ENCODE measurements at places on chromosomes 11 and 22.

- peak; percentile 16 for DNase-seq
Measured at GRCh38 chr11:86360775-86361395, 13.8 kb upstream of the CCDC81 start.

DNA sequence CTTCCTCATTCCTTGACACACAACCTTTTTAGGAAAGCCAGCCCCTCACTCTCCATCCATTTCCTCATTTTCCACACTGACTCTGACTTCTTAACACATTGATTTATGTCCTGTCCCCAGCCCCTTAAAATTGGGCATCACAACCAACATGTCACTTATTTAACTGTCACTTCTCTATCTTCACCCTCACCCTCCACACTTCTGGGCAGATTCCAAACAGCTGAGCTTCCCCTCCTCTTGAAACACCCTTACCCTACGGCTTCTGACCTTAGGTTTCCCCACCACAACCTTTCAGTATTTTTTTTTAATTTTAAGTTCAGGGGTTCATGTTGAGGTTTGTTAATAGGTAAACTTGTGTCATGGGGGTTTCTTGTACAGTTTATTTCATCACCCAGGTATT, 696.3 kb downstream of the DLG2 start:
- DNase-seq, result no peak

DNA sequence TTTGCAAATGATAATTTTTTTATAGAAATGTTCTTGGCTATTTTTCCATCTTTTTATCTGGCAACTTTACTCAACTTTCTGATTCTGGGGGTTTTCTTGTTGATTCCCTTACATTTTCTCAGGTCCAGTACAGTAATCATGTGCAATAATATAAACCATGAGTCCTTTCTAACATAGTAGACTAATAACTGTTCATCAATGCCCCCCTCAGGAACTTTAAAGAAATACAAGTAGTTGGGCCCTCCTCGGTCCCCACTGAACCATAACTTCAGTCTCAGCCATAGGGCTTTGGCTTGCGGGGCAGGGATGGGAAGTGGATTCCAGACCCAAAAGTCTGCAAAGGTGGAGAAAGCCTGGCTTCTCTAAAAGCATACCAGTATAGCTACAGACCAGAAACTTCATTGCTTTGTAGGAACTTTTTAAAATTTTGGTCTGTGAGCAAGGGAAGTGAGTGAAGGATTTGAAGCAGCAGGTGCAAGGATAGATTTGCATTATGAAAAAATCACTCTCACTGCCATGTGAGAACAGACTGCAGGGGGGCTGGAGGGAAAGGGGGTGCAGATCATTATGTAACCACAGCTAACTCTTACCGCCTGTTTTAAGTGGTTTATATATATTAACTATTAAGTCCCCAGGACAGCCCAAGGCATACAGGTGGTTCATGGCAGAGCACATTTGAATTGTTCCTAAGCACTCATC, 10.4 kb upstream of the TUB start:
- peak; percentile 62 for DNase-seq

DNA sequence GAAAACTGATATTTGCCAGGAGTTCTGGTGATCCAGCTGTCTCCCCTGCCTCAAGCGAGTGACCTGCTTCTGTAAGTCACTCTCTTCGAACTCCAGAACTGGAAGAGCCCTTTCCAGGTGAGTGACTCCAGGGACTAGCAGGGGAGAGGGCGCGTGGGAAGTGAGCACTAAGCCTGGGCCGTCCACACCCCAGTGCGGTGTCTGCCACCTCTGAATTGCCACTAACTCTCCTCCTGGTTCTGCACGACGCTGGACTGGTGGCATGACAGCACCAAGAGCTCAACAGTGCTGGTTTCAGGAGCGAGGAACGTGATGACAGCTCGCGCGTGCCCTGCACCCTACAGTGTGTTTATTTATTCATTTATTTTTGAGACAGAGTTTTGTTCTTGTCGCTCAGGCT, 22.9 kb downstream of the KIAA0930 start:
- no peak for DNase-seq

DNA sequence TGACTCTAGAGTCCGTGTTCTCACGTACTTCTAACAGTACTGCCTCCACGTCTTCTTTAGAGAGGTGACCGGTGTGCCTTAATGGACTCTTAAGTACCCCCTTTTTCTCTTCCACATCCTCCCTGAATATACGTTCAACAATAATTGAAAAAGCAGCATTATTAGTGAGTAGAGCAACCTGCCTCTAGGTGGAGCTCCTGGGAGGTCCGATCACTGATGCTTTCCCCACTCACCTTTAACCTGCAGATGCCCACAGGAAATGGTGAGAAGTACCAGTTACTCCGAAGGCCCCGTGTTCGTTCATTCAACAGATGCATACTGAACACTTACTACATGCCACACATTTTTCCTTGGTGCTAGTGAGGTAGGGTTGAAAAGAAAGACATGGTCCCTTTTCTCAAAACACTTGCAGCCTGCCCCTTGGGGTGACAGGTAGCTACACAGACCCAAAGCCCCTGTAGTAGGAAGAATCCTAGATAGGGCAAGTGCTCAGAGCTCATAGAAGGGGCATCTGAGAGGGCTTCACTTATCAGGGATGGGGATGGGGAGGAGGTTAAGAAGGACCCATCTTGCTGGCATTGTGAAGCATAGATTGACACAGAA, 72.7 kb downstream of the FEZ1 start:
- DNase-seq, result peak; percentile 23

GRCh38 chr11:111694851-111695250, 71.3 kb downstream of the PPP2R1B start:
- DNase-seq, result peak; percentile 10
